ENCODE measurements at places on chromosomes 7 and 10.

DNA sequence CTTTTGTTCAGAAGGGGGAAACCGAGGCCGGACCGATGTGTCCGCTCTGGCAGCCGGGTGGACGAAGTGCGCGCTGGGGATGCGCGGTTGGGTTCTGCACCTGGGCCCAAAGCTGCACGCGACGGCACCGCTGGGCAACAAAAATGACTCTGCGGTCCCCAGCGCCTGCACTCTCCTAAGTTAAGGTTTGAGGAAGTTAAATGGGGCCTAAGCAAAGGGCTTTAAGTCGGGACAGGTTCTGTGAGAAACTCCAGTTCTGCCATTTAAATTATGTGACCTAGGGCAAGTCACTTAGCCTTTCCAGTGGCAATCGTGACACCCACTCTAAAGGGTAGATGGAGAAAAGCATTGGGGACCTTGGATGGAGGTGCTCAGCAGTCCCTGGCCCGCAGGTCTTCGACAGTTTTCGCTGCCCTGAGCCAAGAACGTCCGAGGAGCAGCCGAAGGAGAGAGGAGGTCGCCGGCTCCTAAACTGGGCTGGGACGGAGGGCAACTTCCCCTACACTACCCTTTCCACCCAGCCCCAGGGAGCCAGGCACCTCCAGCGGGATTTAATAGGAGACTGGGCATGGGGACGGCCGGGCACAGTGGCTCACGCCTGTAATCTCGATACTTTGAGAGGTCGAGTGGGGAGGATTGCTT, 534 bp upstream of the ACBD5 start:
- peak; percentile 32 for DNase-seq

DNA sequence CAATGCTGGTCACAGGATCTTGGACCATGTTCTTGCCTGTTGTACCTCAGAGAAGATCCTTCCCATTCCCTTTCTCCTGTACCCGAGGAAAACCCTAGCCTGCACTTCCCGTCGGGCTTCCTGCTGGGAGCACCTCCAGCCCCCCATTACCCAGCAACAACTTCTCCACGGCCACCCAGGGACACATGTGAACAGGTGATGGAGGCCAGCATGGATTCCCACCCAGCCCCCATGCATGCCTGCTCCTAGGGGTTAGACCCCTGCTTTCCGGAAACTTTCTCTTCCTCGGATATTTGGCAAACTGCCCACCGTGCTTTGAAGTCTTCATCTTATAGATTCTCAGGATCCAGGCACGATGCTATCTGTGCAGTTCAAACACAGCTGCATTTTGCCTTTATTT, 67.3 kb downstream of the CALML3 start:
- no peak for DNase-seq

DNA sequence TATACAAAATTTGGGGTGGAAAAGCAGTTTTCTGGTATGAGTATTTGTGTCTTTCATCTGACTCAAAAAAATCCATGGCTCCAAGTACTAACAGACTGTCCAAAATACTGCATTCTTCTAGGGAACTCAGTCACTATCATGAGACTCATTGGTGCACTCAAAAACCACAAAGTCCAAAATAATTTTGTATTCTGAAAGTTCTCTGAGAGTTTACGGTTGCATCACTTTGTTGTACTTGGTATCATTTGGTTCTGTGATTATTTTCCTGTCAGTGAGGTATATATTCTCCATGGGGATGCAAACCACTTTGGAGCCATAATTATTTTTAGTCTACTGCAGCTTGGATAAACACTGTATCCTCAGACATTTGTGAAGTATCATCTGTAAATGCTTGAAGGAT, 28.0 kb upstream of the CABCOCO1 start:
- no peak for DNase-seq

- no peak for DNase-seq
These were observed 39.4 kb downstream of the HK1 start for GRCh38 chr10:69317626-69318105.

- DNase-seq, result no peak
These were observed 27.1 kb upstream of the PRKCQ start for GRCh38 chr10:6607182-6607581.

- peak; percentile 70 for DNase-seq
These were observed at the start of gene CHCHD1 for GRCh38 chr10:73781879-73782748. TSS of gene CHCHD1 (plus strand) at chr10:73782048. CDS start at chr10:73782076, 28 bp downstream.

- no peak for DNase-seq
These were observed 22.4 kb downstream of the SND1 start for GRCh38 chr7:127674361-127674760.

- no peak for DNase-seq
These were observed 56.3 kb upstream of the FAM3C start for GRCh38 chr7:121452389-121452788.

- DNase-seq, result no peak
These were observed 1168.4 kb downstream of the GATA3 start for GRCh38 chr10:9222917-9223316.

- no peak for DNase-seq
These were observed 68.6 kb downstream of the CELF2 start for GRCh38 chr10:11086177-11086840.

DNA sequence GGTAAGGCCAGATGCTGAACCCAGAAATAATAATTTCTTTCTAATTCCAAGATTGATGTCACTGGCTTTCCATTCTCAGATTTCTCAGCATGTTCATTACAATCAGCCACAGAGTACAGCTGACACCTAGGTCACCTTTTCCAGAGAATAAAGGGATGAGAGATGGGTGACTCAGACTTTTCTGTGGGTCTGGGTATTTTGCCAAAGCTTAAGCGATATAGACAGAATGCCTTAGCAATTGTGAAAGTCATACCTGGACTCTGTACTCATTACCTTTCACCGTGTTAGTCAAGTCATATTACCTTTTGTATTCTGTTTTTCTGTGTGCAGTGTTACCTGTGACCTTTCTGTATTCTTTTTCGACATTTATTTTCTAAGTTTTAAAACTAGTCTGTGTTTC, 10.6 kb upstream of the PRTFDC1 start:
- DNase-seq, result no peak

DNA sequence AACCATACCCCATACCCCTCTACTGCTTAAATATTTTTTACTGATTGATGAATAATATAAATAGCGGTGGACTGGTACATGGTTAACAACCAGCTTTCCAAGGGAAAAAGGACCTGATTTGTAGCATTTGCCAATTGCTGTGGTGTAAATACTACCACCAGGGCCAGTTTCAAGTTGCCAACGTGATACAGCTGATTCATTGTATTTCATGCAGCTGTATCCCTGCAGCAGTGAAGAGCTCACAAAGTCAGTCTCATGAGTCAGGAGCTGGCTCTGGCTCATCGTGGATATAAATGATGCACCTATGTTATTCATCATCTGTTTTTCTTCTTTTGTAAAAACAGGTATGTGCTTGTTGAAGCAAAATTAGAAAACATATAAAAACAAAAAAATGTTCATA, 15.2 kb downstream of the CALML5 start:
- DNase-seq, result no peak

DNA sequence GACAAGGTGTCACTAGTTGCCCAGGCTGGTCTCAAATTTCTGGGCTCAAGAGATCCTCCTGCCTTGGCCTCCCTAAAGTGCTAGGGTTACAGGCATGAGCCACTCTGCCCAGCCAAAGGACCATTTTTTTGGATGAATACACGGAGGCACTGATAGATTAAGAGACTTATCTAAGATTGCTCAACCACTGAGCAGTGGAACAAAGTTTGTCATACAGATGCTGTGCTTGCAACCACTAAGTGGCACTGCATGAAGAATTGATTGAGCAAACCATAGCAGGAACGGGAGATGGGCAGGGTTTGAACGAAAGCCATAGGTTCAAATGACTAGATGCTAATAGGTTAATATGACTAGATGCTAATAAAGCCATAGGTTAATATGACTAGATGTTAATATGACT, 61.1 kb downstream of the EBLN1 start:
- no peak for DNase-seq

- DNase-seq, result no peak
These were observed 68.9 kb upstream of the FRMD4A start for GRCh38 chr10:14399641-14400040.

DNA sequence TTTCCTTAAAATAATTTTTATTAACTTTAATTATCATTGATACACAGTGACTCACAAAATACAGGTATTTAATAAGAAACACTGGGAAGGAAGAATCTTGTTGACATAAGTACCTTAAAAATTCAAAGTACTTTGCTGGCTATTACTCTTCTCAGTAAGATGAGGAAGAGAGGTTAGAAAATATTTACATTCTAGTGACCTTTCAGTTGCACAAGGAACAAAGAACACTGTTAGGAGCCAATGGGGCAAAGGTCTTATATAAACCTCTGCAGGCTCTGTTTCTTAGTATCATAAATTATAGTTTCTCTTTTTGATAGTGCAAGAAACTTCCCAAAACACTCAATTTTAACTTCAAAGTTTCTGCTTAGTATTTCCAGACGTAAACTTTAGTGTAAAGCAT, 4.8 kb upstream of the TAX1BP1 start:
- no peak for DNase-seq

- no peak for DNase-seq
These were observed 32.4 kb downstream of the UNC5B start for GRCh38 chr10:71244431-71245419.

GRCh38 chr10:91034042-91034441, 113.2 kb upstream of the ANKRD1 start:
- no peak for DNase-seq

DNA sequence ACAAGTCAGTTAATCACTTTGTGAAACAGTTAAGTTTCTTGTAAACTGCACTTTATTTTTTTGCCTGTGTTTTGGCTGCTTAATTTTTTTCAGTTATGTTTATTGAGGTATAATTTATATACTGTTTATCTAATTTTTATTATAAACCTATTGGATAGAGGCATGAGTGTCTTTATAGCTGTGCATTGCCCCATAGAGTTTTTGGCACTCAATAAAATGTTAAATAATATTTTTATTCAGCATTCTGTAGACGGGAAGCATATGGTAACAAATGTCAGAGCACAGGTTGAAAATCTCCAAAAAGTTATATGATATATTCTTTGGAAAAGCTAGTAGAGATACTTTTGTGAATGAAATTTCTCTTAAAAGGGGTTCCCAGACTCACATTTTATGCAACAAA, 243.8 kb upstream of the KAT6B start:
- no peak for DNase-seq

- no peak for DNase-seq
These were observed 48.3 kb upstream of the HHEX start for GRCh38 chr10:92641492-92641891.

DNA sequence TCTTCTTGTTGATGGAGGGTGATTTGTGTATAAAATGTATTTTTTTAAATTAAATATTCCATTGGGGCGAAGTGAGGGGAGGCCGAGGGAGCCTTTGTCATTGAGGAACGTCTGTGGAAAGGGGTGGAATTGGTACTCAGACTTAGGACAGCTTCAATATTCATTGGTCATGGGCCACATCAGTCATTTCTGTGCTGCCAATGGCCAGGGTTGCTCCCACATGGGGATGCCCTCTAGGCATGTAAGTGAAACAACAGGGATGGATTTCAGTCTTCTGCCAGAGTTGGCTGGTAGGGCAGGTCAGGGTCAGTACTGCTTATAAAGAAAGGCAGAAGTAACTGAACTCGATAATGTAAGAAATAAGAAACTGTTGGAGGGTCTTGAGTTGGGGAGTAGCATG, 47.2 kb downstream of the NEURL1 start:
- DNase-seq, result no peak

DNA sequence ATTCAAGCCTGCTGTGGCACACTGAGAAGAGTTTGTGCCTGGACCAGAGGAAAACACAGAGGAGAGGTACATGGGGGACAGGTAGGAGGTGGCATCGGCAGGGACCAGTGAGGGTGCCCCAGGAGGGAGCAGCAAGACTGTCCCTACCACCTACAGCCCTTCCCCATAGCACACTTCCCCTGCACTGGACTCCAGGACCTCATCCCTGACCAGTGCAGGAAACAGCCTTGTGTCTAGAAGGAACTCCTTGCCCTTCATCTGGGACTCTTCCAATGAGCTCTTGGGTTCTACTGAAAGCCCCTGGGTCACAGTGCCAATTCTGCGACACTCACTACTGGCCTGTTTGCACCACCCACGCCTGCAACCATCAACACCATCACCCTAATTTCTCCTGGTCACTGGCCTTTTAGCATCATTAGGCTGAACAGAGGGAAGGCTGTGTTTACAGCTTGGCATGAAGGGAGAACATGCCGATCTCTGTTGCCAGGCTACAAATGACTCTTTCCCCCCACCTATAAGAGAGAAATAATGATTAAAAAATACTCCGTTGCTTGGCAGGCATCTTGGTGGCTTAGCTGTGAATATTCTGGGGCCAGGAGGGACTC, 371.9 kb upstream of the ZMIZ1 start:
- DNase-seq, result no peak

DNA sequence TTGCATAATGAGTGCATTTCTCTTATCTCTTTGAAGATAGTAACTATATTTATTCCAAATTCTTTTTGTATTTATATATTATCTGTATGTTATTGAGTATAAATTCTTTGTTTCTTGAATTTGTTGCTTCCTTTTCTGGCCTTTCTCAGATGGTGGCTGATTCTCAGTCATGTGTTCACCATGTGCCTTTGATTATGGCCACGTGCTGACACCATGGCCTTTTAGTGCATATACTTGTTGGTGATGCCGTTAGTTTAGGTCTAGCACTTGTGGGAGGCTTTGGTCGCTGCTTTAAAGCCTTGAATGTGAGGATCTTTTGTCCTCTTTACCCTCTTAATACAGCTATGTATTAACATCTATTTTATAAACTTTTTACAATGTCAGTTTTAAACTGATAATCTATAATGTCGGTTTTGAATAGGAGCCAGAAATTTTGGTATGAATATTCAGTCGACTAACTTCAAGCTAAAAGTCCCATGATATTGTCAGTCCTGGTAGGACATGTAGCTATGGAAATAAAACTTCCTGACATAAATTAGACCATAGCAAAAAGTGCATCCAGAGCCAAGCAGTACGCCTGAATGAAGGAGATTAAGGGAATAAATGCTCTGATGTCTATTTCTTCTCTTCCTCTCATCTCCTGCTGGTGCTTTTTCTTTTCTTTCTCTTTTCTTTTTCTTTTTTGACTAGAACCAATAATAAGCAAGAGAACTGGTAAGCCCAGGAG, 130.3 kb downstream of the GNAI1 start:
- DNase-seq, result no peak

- DNase-seq, result peak; percentile 73
These were observed 18.2 kb upstream of the CDH23 start for GRCh38 chr10:71378336-71379117.

GRCh38 chr10:50937230-50937907, 51.9 kb upstream of the A1CF start:
- no peak for DNase-seq

DNA sequence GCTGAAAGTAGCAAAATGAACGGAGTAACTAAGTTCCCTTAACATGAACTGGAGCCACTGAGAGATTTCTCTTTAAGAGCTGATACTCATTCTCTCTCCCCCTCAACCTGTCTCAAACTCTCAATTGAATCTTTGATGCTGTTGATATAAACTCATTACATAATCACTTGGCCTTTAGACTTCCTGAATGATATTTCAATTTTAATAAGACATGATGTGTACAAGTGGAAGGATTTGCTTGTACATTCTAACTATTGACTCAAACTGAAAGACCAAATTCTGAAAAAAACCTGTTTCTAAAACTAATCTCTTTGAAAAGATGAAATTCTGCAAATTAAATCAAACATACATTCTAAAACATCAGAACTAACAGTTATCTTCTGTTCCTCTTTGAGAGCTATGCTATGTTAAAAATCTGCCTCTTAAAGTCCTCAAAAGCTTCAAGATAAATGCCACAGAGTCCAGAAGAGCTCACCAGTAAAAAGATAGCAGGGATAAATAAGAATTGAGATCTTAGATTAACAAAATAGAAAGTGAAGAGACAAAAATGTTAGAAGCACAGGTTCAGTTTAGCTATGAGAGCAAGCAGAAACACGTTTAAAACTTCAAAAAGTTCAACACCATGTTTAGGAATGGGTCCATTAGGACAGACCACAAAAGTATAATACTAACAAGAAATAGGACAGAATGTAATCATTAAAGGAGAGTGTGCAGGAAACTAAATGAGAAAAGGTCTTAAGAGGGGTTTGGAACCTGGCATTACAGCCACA, 46.1 kb downstream of the TNPO3 start:
- no peak for DNase-seq

All from GF-D8 (cell line).